Fibroblast of pulmonary artery (primary cell): ENCODE measurements at places on chromosomes 4 and X.

DNA sequence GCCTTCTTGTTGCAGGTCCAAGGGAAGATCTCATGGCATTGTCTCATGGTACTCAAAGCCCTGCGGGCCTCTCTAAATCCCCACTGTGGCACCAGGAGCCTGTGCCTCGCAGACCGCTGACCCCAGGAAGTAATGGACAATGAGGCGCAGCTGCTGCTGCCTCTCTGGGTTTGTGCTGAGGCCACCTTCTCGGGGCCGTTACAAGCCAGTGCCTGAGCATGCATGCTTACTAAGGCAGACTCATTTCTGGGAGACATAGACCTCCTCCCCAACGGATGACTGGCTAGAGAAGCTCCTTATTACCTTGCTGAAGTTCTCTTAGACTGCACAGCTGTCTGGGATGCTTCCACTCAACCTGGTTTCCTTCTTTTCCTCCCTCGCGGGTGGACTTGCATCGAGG, 1.3 kb downstream of the BDH2 start:
- DNase-seq: no peak

GRCh38 chrX:152886716-152887115, 11.2 kb upstream of the ZNF185 start:
- DNase-seq: no peak

DNA sequence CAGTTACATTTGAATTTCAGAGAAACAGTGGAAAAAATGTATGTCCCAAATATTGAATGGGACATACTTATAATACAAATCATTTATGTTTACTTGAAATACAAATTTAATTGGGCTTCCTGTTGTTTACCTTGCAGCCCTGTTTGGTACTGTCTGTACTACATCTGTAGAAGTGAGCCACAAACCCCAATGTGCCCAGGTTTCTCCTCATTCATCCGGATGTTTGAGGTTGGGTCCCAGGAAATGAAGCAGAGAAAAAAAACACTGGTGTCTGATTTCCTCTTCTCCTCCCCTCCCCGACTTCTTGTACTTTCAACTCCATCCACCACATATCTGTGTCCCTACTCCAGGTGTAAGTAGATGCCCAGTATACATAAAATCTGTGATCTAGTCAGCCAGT, 27.1 kb upstream of the SCRG1 start:
- DNase-seq: no peak

- no peak for DNase-seq
Measured at GRCh38 chr4:84878546-84878945, 87.9 kb downstream of the WDFY3 start.

DNA sequence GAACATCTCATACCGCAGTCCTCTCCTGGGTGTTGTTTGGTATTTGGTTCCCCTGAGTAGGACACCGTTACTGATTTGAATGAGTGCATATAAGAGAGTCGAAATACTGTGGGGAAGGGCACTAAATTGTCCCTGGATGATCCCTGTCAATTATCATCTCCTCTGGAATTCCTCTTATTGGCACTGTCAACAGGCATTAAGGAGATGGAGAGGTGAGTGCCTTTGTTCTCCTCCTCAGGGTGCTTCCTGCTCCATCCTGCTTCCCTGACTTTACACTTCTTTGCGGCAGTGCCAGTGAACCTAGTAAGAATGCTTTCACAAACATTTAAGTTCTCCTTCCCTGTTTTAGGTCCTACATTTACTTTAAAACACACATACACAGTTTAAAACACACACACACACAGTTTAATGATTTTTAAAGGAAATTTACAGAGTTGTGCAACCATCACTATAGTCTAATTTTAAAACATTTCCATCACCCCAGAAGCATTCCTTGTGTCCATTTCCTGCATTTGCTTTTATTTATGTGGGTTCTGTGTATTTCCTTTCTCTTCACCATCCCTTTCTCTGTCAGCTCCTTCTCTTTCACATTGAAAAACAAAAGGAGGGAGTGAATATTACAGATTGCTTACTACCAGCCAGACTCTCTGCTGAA, 20.9 kb upstream of the ZRSR2 start:
- DNase-seq: peak; percentile 14

DNA sequence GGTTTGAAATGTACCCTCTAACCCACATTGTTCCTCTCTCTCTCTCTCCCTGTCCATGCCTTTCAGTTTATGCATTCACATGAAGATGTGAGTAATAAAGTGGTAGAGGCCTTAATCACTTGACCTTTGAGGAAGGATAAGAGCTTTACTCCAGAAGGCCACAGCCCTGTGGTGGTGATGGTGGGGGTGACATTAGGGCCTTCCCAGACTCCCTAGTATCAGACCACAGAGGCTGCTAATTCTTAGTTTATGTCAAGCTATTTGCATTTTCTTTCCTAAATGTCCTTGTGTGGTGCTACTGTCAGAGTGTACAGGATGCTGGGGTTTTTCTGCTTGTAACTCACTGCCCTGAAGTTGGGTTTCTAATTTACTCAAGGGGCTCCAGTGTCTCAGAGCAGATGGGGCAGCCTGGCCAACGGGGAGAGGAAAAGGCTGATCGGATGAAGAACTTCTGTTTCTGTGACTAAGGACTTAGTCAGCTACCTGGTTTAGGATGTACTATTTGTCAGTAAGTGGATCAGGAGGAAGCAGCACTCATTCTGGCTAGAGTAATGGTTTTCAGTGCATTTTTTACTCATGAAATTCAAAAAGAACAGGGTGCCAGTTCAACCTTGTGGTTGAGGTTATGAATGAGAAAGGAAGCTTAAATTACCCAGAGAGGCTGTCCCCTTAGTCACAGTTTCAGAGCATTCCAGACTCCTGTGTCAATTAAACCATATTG, 509.6 kb upstream of the DIPK2B start:
- peak; percentile 59 for DNase-seq

DNA sequence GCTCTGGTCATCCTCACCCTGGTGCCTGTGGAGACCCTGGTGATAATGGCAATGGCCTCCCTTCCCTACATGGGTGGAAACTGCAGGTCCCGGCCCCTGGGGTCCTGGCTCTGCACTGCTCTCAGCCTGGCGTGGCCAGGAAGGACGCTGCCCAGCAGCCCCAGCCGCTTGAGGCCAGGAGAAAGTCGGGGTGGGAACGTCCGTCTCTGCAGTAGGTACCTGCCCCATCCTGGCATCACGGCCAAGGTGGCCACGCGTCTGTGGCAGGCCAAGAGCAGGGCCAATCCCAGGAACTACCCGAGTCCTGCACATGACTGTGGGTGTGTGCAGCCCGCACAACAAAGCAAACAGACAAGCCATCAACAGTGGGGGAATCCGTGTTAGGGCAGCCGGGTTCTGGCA, 33.8 kb downstream of the FGFRL1 start:
- DNase-seq: no peak

GRCh38 chr4:17639136-17639535, 24.7 kb downstream of the MED28 start:
- DNase-seq: no peak

GRCh38 chrX:110419512-110419911, 60.9 kb downstream of the RTL9 start:
- DNase-seq: no peak

DNA sequence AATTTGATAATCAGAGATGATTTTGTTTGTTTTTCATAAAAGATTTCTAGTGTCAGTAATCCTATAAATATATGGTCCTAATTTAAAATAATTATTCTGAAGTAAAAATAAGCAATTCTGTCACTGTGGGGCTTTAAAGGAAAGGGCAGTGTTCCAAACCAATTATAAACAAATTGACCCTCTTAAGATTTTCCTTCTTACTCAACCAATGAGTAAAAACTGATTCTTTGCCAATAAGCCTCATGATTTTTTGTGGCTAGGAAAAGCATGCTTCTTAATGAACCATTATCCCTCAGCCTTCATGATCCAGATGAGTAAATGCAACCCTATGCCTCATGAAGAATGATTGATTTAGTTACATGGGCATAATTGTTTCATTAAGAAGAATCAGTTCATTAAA, 1010.4 kb downstream of the ADGRL3 start:
- no peak for DNase-seq

- DNase-seq: no peak
Measured at GRCh38 chr4:168879188-168879587, 130.9 kb downstream of the CBR4 start.

DNA sequence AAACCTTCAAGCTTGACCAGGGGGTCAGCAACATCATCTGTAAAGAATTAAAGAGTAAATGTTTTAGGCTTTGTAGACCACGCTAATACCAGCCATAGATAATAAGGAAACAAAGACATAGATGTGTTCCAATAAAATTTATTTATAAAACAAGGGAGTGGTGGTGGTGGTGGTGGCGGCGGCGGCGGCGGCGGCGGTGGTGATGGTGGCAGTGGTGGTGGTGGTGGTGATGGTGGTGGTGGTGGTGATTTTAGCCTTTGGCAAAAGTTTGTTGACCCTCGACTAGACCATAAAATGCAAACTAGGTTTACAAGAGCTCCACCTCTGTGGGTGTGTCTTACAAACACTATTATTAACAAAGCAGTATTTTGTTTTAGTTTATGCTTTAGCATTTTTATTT, 222.3 kb upstream of the SPOCK3 start:
- no peak for DNase-seq

DNA sequence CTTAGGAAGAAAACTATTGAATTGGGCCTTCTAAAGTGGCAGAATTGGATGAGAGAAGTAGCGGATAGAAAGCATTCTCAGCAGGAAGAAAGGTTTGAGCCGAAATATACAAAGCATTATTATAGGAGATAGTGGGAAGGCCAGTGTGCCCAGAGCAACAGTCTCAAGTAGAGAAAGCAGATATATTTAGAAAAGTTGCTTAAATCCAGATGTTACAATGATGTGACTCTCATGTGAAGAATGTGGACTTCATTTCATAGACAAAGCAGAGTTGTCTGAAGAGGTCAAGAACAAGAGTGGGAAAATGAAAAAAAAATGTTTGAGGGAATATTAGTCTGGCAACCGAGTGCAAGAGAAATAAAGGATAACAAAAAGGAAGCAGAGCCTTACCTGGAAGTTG, 66.9 kb downstream of the SYNPO2 start:
- DNase-seq: peak; percentile 77

- DNase-seq: peak; percentile 44
Measured at GRCh38 chr4:156329779-156330178, 376.1 kb upstream of the CTSO start.

DNA sequence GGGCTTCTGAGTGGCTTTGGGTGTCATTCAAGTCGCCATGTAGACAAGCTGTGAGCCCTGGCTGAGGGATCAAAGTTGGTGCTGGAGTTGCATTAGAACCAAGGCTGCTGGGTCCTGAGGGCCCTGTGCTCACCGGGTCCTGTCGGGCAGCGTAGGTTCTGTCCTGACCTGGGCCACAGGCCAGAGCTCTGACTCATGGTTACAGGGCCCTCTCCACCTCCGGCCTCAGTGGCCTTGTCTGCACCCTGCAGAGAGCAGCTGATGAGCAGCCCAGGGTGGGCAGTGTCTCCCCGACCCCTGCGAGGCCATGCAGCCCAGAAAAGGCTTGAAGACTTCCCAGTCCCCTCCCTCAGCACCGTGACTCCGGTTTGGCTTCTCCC, 22.5 kb downstream of the ATP2B3 start:
- DNase-seq: no peak

GRCh38 chr4:156568041-156568440, 403.6 kb downstream of the PDGFC start:
- no peak for DNase-seq

DNA sequence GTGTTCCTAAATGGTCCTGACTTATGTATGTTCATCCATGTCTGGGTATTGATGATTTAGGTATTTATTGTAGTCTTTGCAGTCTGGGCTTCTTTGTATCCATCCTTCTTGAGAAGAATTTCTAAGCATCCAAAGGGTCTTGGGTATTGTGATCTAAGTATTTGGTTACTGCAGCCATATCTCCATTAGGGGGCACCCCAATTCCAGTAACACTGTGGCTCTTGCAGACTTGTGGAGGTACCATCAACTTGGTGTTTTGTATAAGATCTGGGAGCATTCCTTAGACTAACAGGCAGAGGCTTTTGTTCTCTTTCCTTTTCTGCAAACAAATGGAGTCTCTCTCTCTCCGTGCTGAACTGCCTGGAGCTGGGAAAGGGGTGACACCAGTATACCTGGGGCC, 113.7 kb upstream of the NEXMIF start:
- DNase-seq: peak; percentile 46

GRCh38 chr4:93756101-93756500, 72.5 kb upstream of the ATOH1 start:
- no peak for DNase-seq

GRCh38 chr4:26858947-26859401, 1.7 kb upstream of the STIM2 start:
- no peak for DNase-seq

- DNase-seq: no peak
Measured at GRCh38 chr4:174859904-174860303, 30.9 kb upstream of the GLRA3 start.

DNA sequence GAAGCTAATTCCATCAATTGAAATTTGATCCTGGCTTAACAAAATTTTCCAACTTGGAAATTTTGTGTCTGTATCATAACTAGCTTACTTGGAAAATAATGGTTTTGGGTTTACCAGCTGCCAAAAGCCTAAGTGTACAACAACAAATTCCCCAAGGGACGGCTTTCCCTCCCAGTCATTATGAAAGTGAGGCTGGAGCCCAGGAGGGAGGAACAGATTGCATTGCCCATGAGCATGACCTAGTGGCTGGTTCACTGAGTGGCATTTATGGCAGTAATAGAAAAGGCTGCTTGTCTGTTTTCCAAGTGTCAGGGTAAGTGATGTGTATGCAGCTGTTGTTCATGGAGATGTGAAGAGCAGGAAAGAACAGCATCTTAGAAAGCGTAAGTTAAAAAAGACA, 70.8 kb upstream of the HHIP start:
- DNase-seq: peak; percentile 53

- no peak for DNase-seq
Measured at GRCh38 chr4:168551945-168552695, 55.3 kb downstream of the PALLD start.

GRCh38 chrX:46588263-46588662, 14.7 kb downstream of the CHST7 start:
- DNase-seq: peak; percentile 81

DNA sequence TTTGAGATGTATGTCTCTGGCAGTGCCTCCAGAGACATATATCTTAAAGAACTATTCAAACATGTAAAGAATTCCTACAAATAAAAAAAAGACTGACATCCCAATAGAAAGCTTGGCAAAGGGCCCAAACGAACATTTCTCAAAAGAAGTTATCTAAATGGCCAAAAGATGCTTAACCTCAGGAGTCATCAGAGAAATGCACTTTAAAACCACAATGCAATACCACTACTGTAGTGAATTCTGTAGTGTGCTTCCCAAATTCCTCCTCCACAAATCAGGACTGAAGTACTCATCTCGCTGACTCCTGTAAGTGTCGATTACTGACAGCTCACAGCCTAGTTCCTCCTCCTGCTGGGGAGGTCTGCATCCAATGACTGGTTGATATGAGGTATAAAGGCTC, 129.0 kb upstream of the MAMLD1 start:
- DNase-seq: peak; percentile 13

- no peak for DNase-seq
Measured at GRCh38 chr4:1600811-1601532, 83.1 kb downstream of the FAM53A start.

- DNase-seq: peak; percentile 56
Measured at GRCh38 chr4:6892190-6892908, 17.3 kb upstream of the TBC1D14 start.
